ENCODE measurements at places on chromosomes 16 and 17.

DNA sequence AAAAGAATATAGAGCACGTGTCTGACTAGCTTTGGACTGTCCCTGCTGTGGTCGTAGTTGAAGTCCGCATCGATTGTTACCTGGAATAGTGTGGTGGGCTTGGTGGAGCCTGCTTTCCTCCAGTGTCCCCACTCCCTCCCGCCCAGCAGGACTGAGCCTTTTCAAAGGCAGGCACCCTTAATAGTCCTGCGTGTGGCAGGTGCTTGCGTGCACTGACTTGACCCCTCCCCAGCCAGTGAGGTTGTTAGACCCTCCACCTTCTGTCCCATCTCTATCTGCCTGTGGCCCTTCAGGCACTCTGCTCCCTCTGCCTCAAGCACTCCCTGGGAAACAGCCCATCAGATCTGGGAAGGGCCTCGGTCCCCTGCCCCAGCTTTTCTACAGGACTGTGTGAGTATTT is 36.6 kb downstream of the TMEM11 start:
- no peak for DNase-seq

GRCh38 chr16:67967958-67968399 is 458 bp downstream of the SLC12A4 start:
- DNase-seq, result no peak

DNA sequence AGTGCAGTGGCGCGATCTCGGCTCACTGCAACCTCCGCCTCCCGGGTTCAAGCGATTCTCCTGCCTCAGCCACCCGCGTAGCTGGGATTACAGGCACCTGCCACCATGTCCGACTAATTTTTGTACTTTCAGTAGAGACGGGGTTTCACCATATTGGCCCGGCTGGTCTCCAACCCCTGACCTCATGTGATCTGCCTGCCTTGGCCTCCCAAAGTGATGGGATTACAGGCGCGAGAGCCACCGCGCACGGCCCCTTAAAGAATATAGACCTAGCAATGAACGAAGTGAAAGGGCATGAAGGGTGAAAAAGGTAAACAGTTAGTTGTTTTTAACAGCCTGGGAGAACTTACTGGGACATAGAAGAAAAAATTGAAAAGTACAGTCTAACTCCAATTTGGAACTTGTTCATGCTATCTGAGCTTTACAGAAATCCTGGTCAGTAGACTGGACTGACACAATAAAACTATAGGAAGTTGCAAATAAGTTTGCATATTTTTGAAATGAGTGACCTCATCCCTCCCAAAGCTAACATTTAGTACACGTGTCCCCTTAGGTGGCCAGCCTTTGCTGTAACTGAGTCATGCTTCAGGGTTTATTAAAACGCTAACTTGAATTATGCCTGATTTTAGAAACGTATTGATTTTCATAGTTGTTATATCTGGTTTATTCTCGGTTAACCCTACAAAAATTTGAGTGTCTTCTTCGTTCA is 1.8 kb downstream of the COG1 start:
- DNase-seq, result no peak

- DNase-seq, result no peak
Observed at GRCh38 chr16:16073001-16073545, 123.7 kb downstream of the ABCC1 start.

GRCh38 chr17:45821147-45821546 is 23.5 kb upstream of the SPPL2C start:
- no peak for DNase-seq

- no peak for DNase-seq
Observed at GRCh38 chr17:7408252-7408727, 645 bp downstream of the NLGN2 start.

GRCh38 chr17:4449736-4450135 is 16.0 kb downstream of the SPNS3 start:
- DNase-seq, result no peak

- no peak for DNase-seq
Observed at GRCh38 chr16:5509794-5510193, 412.2 kb upstream of the EEF2KMT start.

DNA sequence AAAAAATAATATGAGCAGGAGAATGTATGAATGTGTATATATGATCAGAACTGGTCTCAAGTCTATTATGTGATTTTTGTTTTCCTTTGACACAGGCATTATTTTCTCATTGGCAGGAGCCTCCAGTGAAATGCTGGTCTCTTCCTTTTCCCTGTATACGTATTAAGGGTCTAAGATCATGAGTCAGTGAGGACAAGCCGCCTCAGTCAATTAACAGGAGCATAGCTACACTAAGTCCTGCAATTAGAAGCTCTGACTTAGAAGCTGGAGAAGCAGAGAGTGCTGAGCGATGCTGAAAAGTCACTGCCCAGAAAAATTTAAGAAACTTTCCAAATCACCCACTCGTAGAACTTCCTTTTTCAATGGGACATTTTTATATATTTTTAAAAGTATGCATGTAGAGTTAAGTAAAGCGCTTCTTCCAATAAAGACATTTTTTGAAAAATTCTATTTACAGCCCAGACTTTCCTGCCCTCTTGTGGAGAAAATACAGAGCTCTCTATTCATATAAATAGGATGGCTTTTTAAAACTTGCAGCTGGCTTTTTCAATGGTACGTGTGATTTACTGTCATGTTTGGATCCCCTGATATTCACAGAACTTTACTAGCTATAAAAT is 70.2 kb upstream of the PSMD7 start:
- DNase-seq, result peak; percentile 10
